ENCODE measurements at places on chromosomes 16 and 17.

GRCh38 chr16:78200623-78201096, 101.2 kb downstream of the WWOX start:
- no peak for DNase-seq

GRCh38 chr17:44367231-44367979, 3.8 kb upstream of the FAM171A2 start:
- no peak for DNase-seq

- no peak for DNase-seq
Measured at GRCh38 chr16:70345840-70346239, 863 bp upstream of the DDX19A start.

DNA sequence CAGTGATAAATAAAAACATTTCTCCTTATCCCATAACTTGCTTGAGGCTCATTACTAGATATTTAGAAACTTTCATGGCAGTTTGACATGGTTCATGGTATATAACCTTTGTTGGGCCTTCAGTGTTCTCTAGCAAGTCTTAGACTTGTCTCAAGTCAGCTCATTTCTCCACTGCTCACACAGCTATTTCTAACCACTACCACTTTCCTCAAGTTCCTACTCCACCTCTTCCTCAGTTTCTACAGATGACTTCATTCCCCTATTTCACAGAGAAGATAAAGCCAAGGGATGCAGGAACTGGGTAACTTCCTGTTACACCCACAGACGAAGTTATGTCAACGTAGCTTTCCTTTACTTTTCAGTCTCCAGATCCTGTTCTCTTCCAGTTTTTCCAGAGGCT, 23.2 kb downstream of the NLK start:
- no peak for DNase-seq

GRCh38 chr17:38464723-38465390, 36.6 kb downstream of the ARHGAP23 start:
- no peak for DNase-seq

DNA sequence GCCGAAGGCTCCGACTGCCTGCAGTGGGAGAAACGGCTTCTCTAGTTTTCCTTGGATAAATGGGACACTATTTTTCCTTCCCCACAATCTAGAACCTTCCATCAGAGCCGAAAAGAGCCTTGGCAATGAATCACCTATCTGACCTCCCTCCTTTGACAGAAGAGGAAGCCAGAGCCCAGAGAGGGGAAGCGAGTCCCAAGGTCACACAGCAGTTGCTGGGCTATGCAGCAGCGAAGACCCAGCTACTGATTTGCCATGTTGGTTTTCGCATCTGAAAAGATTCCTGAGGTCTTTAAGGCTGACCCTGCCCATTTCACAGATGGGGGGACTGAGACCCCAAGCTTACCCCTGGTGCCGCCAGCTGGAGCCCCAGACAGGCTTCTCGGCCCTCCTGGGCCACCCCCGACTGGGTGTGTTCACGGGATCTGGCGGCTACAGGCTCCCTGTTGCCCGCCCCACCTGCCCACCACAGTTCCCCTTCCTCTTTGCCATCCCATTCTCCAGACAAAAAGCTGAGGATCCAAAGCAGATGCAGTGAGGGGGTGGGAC, 45.9 kb downstream of the RAI1 start:
- DNase-seq, result no peak

GRCh38 chr17:48748718-48749566, 20.4 kb upstream of the HOXB13 start:
- DNase-seq, result no peak

GRCh38 chr16:79265701-79266100, 334.8 kb downstream of the MAF start:
- no peak for DNase-seq

GRCh38 chr16:54927125-54928015, 3.3 kb upstream of the IRX5 start:
- no peak for DNase-seq

GRCh38 chr16:82643136-82643535, 16.4 kb downstream of the CDH13 start:
- DNase-seq, result no peak

- DNase-seq, result peak; percentile 99
Measured at GRCh38 chr17:75154195-75155106, at the start of gene JPT1. TSS of gene JPT1 (minus strand) at chr17:75154512. CDS start at chr17:75154397, 115 bp downstream.

All from stimulated activated CD4-positive, alpha-beta T cell treated with anti-CD3 and anti-CD28 coated beads, Interleukin-1b, Interleukin-23, amount 100 ng/mL, for 24 hours (primary cell).